AG09309 (cell line): ENCODE measurements at places on chromosomes 5 and 9.

DNA sequence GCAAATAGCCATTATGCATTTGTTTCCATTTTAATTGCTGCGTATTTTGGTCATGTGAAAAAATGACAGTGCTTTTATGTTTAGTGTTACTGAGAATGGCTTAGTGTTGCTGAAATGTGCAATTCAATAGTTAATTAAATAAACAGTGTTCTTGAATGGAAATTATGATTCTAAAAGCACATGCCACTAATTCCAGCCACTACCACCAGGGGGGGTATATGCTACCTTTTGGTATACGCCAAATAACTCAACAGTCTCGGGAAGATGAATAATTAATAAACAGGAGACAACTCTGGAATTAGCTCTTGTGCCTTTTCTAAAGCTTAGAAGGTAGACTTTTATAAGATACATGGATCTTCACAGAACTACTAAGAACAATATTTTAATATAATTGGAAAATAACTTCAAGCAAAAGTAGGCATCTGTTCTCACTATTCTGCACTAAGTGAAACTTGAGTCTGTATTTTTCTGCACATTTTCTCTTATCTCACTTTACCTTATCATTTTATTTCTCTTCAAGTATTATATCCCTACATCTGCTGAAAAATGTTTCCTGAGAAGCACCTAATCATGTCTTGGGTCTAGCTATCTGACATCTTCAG lies 83.5 kb upstream of the MINAR2 start:
- DNase-seq = peak; percentile 14

GRCh38 chr5:74578356-74579044 lies 62.0 kb downstream of the ENC1 start:
- no peak for DNase-seq

DNA sequence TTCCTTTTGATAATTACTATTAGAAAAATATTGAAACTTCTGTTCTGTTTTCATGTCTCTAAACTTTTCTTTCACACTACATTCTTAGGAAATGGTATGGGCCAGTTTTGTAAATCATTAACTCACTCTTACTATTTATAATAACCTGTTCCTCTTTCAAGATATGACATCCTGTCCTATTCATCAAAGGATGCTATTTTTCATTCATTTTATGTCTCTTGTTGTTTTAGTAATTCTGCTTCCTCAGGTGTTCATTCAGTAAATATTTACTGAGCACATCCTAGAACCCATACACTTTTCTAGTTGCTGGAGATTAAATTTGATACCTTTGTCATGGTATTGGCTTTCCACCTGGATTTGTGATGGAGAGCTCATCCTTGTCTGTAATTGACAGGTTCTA lies 58.0 kb downstream of the GDA start:
- DNase-seq = no peak

DNA sequence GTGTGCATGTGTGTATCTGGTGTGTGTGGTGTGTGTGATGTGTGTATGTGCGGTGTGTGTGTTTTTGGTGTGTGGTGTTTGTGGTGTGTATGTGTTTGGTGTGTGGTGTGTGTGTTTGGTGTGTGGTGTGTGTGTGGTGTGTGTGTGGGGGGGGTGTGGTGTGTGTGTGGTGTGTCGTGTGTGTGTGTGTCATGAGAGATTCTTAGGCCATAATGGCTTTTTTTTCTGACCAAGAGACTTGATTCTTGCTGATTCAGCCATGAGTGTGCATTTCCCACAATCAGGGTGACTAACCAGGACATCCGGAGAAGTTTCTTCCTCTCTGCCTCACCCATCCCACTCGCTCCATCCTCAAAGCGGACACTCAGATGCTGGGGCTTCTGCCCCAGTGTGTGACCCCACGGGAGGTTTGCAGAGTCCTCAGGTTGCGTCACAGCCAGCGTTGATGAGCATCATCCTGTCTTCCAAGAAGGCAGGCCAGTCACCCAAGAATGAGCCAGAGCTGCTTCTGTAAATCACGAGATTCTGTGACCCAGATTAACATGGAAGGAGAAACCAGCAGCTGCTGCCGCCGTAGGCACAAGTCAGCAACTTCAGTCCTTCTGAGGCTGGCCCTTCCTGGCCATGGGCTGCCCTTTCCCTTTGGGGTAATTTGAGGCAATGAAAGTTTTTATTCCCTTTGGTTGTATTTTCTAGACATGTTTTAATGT lies 12.5 kb upstream of the CTSL start:
- DNase-seq = peak; percentile 98

- DNase-seq = no peak
Measured at GRCh38 chr5:132905938-132906337, 32.5 kb downstream of the LEAP2 start.

GRCh38 chr9:103514767-103515166 lies 519.6 kb downstream of the CYLC2 start:
- no peak for DNase-seq

DNA sequence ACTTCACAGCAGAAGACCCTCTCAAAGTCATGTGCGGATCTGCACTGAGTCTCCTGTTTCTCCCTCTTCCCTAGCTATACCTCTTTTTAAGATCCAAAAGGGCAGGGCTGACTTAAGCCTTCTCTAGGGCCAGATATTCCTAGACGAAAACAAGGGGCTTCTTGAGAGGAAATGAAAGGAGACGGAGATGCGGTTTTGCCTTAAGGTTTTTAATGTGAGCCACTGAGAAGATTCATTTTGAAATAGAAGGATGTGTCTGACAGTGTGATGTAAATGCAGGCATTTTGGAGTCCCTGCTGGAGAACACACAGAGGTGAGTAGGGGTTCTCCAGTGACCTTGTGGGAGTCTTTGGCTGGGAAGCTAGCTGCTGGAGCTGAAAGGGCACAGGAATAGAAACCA lies 15.6 kb upstream of the IL12B start:
- no peak for DNase-seq

DNA sequence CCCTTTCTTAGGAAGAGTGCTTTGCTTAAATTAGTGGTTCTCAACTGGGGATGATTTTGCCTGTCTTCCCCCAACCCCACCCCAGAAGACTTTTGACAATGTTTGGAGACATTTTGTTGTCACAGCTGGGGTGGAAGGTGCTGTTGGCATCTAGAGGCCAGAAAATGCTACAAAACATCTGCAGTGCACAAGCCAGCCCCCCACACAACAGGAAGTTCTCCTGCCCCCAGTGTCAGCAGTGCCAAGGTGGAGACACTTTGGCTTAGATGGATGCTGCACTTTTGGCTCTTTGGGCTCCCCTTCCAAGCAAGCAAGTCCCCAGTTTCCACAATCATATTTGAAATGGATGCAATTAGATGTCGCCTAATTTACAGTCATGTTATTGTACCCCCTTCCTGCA lies 2.7 kb downstream of the HEMGN start:
- no peak for DNase-seq

GRCh38 chr5:16842896-16843295 lies 93.2 kb downstream of the MYO10 start:
- DNase-seq = no peak

DNA sequence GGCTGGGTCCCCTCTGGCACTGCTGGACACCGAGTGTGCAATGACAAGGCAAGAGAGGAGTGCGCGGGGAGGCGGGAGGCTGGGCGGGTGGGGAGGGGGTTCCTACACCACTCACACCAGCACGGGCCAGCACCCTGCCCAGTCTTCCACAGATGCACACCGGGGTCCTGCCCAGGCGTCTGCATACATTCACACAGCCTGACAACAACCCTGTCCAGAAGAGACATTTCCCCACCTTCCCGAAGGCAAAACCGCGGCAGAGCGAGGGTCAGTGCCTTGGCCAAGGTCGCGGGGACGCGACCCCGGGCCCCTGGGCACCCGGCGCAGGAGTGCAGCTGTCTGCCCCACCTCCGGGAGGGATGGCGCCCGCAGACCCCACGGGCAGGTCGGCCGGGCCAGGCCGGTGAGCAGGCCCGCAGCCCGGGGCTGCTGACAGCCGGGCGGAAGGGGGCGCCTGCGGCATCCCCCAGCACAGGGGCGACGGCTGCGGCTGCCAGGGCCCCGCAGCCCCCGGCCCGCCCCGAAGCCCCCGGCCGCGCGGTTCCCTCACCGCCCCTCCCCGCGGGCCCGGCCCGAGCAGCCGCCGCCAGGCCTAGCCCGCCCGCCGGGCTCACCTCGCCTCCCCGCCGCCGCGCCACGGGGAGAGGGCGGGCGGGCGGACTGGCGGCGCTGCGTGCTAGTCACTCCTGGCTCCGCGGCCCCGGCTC lies 496 bp downstream of the MAPK9 start:
- DNase-seq = no peak

DNA sequence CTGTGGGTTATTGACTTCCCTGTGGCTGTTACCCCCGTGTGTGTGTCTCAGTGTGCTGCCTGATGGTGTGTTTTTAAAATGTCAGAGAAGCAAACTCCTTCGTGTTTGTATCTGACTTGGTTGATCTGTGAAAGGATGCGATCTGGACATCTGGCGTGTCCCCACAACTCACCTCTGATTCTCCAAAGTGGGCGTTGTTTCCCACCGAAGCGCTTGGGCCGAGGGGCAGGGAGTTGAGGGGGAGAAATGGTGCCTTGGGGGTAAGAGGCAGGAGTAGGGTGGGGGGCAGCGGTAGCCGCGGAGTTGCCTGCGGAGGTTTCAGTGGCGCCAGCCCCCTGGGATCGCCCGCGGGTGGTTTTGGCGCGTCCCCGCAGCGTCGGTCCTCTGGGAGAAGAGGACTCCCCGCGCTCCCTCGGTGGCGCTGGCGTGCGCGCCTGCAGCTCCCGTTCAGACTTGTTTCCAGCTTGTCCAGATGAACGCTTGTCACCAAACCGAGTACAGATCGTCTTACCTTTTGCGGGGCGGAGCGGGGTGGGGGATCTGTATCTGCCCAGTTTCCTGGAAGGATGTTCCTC lies 1.1 kb downstream of the MAST4 start:
- no peak for DNase-seq

GRCh38 chr9:107675351-107676259 lies 186.0 kb upstream of the KLF4 start:
- DNase-seq = no peak
